ENCODE measurements at places on chromosomes 4 and X.

GRCh38 chrX:17355976-17356375 is 19.0 kb upstream of the NHS start:
- no peak for DNase-seq

DNA sequence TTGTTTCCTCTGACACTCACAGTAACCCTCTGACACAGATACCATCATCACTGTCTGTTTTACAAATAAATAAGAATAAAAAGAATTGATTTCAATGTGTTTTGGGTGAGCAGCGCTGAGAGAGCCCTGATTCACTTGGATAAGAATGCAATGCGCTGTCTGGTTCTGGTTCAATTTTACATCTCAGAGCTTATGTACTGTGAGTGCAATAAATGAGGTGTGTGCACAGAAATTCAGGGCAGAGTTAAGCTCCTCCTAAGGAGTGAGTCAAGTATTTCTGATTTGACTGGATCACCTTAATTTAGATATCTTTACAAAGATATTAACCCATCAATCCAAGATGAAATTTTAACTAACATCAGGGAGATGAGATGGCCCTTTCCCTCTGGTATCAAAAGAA is 11.2 kb downstream of the FAM9C start:
- no peak for DNase-seq

DNA sequence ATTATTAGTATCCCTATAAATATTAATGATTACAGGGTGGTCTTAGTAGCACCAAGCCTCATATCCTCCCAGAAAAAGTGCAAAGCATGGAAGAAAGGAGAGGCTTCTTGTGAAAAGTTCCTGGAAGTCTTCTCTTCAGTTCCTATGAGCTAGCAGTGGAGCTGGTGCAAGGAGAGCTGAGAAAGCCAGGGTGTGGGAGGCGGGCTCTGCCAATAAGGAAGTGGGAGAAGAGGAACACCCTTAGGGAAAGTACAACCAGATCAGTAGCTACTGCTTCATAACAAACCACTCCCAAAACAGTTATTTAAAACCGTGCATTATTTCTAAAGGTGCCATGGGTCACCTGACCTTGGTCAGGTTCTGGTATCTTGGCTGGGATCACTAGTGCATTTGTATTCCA is 72.4 kb downstream of the MAP9 start:
- DNase-seq = no peak

DNA sequence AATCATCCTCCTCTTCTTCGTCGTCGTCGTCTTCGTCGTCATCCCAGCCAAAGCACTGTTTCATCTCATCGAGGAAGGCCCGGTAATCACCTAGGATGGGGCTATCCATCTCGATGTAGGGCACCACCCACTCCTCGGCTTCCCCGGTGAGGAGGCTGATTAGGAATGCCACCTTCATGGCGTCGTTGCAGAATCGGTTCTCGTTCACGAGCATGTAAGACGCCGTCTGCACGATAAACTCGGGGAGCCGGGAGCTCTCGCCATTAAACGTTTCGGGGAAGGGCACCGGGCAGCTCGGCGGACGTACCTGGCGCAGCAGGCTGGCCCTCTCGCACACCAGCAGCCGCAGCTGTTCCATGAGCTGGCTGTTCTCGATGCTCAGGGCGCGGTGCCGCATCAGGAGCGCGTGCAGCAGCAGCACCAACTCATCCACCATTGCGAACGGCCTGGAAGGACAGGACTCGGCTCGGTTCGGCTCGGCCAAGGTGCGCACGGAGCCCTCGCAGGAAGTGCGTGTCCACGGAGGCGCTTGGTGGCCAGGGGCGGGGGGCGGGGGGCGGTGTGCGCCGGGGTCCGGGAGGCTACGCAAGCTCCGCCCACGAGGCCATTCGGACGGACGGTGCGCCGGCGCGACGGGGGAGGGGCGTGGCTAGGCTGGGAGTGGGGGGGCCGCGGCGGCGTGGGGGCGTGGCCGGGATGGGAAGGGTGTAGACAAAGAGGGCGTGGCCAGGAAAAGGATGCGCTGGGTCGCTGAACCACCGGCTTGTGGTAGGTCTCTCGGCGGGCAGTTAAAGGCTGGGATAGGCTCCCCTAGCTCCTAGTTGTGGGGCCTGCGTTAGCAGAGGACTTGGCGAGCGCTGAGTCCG is at the start of gene LDOC1:
Gene LDOC1 (minus strand): TSS at position 544 of the 866 bp plus-strand sequence. CDS start 108 bp downstream, at position 436.
- peak; percentile 81 for DNase-seq

DNA sequence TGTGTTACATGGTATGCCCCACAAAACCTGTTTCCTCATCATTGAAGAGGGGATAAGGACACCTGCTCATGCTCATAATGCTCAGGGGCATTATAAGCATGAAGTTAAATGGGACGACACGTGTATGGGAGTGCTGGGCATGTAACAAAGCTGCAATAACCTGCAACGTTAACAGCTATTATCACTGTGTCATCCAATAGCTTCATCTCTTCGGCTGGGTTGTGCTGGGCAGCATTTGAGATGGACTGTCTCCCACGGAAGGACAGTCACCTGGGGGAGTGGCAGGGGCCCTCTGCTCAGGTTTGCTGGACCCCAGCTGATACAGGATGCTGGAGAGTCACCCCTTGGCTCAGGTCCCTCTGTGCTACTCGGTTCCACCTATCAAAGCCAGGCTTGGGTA is 94.5 kb downstream of the NSUN7 start:
- no peak for DNase-seq

DNA sequence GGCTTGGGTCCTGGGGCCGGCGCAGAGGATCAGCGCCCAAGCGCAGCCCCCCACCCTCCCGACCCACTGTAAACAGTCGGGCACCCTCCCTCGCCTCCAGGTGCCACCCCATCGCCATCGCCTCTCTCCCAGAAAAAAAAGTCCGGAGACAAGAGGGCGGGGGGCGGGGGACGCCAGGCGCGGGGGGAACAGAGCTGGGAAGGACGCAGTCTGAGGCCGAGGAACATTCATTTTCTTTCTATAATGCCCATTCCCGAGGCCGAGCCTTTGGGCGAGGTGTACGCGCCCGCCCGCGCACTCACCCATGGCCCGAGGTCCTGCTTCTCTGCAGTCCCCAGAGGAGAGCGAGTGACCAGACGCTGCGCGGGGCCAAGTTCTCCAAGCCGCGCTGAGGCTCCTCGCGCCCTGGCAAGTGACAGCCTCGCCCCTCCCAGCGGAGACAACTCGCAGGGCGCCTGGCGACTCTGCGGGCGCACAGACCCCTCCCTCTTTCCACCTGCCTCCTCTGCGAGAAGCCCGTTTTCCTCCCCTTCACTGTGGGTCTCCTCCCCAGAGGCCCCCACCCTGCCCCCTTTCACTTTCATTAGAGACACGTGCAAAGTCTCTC is 63.5 kb upstream of the WDR17 start:
- DNase-seq = peak; percentile 25

- no peak for DNase-seq
Measured at GRCh38 chrX:141668371-141668770, 30.2 kb downstream of the SPANXD start.

DNA sequence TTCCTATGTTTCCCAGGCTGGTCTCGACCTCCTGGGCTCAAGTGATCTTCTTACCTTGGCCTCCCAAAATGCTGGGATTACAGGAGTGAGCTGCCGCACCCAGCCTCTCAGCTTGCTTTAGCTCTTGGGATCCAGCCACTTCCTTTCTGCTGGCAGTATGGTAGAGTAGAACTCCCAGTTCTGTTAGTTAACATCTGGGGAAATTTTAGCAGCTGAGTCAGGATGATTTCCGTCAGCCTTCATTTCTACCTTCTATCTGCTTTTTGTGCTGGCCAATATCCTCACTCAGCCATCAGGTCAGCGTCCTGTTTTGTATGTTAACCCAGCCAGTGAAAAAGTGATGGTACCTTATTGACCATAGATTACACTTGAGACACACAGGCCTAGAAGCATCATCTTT is 59.3 kb upstream of the GPC4 start:
- no peak for DNase-seq

- no peak for DNase-seq
Measured at GRCh38 chrX:13545726-13546125, 23.7 kb upstream of the EGFL6 start.

DNA sequence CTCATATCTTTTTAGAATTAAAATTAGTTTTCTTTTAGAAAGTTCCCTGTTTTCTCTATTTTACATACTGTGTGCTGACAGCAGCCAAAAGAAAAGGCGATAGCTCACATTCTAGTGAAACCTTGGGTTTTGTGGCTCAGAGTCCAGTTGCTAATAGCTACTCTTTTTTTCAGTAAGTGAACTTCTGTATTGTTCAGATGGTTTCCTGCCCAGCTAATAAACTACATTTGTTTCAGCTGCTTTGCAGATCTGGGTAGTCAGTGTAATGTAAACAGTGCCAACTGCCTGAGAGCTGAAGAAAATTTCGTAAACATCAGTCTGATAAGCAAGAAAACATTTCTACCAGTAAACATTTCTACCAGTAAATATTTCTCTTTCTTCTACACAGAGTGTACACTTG is 370.2 kb downstream of the GRIA2 start:
- DNase-seq = no peak

DNA sequence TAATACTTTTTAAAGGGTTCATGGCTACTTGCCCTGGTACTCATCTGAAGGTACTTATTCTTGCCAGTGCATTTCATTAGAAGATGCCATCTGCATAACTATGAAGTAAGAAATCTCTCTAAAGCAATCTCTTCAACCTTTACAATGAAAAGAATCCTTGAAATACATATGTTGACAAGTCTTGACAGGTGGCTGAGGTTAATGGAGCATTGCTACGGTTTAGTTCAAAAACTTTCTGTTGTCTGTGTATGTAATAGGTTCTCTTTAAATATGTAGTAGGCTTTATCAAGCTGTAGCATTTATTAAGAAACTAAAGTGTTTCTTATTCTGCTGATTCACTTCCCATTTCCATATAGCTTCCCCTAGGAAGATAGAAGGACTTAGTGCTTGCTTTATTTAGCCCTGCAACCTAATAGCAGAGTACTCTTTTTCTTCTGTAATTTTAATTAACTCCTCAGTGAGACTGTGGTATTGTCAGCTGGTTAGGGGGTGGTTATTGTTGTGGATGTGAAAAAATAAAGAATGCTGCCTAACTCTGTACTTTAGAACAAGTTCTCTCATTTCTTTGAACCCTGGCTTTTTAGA is 39.3 kb downstream of the SLAIN2 start:
- no peak for DNase-seq

GRCh38 chr4:137414802-137415201 is 117.5 kb downstream of the PCDH18 start:
- DNase-seq = no peak

GRCh38 chr4:21387683-21388082 is 560.9 kb downstream of the KCNIP4 start:
- peak; percentile 19 for DNase-seq

DNA sequence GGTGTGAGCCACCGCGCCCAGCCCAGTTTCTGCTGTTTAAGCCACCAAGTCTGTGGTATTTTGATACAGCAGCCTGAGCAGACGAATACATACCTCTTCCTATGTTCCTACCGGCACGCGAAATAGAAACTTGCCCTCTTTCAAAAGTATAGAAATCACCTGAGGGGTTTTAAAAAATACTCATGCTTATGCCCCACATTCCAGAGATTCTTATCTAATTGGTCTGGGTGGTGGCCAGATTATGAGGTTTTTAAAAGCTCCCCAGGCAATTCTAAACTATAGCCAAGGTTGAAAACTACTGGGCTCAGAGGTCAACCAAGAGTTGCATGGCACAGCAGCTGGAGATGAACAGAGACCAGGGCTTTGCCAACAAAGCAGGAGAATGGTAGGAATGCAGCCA is 24.9 kb upstream of the HUWE1 start:
- DNase-seq = no peak

DNA sequence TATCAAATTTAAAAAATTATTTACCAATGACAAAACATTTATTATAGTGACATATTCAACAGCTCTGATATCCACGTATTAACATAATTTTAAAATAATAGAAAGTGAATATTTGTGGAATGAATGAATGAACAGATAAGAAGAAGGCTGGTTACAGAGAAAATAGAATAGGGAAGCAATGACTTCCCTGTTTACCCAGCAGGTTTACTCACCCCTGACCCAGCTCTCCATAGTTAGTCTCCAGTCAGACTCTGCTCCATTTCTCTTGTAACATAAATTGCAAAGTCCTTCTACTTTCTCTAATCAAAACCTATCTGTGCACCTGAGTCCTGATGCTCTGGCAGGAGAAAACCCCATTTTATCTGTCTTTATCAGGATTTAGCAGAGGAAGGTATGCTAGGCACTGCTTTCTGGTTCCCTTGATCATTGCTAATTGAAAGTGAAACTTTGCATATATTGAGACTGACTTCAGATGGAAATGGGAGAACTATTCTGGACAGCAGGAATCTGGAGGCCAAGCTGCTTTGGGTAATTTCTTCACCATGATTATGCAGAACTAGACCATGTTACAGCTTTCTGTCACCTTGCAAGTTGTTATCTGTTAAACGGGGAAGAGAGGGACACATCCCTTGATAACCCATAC is 363.0 kb downstream of the FAT4 start:
- no peak for DNase-seq

DNA sequence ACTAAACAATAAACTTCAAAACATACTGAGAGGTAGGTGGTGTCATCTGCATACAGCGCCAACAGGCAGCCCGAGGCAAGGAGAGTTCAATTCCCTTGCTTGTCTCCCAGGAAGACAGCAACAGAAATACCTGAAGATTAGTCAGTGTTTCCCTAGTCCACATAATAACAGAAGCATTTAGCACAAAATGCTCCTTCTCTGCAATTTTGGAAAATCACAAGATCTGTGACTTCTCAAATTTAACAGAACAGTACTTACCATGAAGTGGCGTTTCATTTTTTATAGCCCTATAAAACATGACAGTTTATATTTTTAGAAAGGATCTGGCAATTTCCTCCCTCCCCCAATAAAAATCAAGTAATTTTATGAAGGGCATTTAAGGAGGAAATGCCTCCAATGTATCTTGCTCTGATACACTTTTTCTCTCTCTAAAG is 67.1 kb upstream of the MYOZ2 start:
- no peak for DNase-seq

DNA sequence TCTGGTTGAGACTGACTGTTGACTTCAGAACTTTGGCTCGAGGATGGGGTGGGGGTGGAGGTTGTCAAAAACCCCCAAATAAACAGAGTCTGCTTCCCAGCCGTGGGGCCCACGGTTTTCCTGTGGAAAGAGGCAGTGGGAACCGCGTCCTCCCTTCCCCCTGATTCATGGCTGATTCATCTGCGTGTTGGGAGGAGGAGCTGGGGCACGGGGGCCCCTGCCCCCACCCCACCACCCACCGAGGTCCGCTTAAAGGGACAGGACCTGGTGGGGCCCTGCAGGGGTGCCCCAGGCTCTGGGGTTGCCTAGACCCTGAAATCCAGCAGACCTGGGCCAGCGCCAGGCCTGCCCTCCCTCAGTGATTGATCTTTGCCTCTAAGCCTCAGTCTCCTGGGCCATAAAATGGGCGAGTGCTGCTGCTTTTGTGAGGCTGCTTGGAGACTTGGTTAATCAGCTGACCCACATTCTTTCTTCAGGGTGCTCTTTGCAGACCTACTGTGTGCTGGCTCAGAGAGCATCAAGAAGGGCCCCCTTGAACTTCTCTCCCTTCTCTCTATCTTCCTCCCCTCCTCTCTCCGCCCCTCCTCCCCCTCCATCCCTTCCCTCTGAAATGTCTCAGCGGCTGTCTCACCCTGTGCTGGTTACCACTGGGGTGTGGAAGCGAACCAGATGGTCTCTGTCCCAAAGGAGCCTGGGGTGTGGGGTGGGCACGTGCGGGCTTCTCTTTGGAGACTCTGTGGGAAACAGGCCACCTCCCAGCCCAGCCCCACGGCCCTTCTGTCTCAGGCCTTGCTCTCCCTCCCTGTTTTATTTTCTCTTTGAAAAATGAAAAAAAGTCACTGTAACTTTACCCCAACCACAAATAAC is 9.1 kb downstream of the HTRA3 start:
- no peak for DNase-seq

Data from NCI-H1930 (cell line).